HEK293T (cell line): ENCODE measurements at places on chromosomes 4 and X.
A peak's percentile ranks its signal among the peaks of the same experiment; 100 is the strongest.

DNA sequence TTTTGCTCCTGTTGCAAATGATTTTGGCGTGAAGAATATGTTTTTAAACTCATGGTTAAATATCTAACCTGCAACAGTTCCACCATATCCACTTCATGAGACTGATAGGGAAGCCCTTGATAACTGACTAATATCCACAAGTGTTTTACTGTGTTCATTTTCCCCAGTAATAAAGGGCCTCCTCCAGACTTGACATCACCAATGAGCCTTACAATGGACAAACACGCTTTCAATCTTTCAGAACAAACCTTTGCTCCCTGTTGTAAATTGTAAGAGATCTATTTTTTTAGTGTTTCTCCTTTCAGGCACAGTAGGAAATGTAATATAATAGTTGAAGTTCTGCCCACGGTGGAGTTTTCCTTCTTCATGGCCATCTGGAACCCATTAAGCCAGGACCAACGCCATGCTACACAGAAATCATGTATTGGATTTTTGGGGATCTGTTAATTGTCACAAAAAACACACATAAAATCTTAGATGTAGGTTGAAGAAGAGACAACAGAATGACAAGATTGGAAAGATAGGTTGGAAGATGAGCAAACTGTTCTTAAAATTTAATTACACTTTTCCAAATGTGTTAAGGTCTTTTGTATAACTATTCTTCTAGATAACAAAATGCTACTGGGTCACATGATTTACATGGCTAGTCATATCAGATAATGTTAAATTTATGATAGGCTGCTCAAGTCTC, 1030.1 kb downstream of the FSTL5 start:
- no peak for DNase-seq

DNA sequence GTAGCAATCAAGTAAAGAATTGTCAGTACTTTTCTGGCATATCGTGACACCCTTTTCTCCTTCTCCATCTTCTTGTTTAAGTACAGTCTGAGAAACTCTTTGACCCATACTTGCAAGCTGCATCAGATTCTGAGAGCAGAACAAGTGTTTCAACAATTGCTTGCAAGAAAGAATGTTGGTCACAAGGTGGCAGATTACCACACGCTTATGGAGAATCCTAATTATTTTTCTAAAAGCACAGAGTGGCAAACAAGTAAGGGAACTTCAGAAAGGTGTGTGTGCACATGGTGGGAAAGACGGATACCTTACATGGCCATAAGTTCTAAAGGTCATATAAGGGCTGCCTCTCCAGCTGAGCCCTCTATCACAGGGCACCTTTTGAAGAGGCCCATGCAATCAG, 136.4 kb upstream of the FGF13 start:
- DNase-seq: no peak

DNA sequence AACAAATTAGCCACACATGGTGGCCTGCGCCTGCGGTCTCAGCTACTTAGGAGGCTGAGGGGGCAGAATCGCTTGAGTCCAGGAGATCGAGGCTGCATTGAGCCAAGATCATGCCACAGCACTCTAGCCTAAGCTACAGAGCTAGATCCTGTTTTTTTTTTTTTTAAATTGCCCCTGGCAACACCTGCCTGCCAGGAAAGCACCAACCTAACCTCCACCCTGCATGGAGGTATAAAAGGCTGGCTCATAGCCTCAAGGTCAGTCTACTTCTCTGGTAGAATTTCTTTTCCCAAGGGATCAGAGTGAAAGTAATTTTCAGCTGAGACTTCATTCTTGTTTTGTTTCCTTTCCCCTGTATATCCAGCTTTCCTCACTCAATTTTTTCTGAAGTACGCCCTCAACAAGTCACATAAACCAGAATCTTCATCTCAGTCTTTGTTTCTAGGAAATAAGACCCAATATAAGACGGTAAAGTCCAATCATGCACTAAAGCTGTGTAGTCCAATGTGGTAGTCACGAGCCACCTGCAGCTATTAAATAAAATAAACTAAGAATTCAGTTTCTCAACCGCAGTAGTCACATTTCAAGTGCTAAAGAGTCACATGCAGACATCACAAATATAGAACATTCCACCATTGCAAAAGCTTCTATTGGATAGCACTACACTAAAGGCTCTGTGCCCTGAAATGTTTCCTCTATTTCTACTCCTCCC, 113.3 kb downstream of the HPGD start:
- DNase-seq: no peak

- DNase-seq: no peak
Measured at GRCh38 chr4:105399532-105400161, 74.2 kb downstream of the PPA2 start.

DNA sequence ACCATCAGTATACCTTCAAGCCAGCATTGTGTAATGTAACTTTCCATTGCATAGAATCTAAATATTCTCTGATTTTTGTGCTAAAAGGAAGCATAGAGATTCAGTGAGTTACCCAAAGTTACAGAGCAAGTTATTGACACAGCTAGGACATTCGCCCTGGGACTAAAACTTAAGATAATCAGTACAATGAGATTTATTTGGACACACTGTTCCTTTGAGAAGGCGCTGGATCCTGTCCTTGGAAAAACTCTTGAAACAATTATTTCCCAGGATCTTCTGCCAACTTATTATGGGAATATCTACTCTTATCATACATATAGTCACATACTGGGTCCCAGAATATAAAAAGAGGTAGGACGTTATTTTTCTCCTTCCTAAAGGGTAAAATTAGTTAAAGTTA, 392.0 kb downstream of the UBE2NL start:
- DNase-seq: no peak

GRCh38 chr4:150328496-150328895, 250.3 kb downstream of the DCLK2 start:
- DNase-seq: no peak

DNA sequence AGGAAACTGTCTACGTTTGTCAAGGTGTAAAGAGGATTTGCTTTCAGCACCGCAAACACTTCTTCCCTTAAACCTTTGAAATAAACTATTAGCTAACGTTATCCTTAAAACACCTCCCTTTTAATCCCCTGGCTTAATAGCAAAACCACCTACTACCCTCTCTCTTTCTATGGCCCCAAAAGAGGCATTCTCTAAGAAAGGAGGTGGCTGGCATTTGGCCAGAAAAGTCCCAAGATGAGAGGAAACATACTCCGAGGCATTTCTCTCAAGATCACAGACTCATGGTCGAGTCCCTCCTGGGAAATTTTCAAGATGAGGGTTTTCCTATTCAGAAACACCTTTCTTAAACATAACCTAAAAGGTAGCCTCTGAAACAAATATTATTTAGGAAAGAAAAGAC, 60.6 kb upstream of the VCX3B start:
- no peak for DNase-seq

DNA sequence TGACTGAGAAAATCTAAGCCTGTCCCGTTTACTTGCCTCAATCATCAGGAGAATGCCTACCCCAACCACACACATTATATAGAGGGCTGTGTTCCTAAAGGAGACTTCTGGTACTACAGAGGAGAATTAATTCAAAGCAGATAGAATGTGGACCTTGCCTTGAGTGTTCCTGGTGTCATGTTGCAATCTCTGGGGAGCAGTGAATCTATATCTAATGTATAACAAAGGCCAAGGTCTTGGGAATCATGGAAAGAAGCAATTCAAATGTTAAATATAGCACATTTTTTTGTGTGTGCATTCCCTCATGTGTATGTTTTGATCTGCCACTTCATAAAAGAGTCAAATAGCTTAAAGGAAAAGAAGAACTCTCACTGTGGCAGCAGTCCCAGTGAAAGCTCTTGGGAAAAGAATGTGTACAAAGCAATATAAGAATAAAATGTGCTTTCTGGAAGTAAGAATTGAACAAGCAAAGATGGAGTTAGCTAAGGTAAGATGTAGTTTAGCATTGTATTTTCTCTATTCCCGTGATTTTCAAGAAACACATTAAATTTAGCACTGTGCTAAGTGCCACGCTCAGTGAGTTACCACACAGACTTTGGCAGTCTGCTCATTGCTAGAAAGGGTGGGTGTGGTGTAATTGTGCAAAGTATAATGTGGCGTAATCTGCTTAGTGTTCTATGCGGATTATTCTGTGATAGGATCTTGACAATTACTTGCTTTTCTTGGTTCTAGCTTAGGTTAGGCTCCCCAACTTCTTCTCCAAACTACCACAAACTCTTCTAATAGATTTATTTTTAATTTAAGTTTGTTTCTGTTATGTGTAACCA, 13.7 kb downstream of the ADH6 start:
- DNase-seq: peak; percentile 66

GRCh38 chr4:182137343-182137742, 105.9 kb upstream of the TENM3 start:
- peak; percentile 25 for DNase-seq

GRCh38 chr4:103719105-103719829, 518 bp downstream of the TACR3 start:
- DNase-seq: no peak

- DNase-seq: no peak
Measured at GRCh38 chr4:84151574-84151973, 347.5 kb downstream of the NKX6-1 start.

DNA sequence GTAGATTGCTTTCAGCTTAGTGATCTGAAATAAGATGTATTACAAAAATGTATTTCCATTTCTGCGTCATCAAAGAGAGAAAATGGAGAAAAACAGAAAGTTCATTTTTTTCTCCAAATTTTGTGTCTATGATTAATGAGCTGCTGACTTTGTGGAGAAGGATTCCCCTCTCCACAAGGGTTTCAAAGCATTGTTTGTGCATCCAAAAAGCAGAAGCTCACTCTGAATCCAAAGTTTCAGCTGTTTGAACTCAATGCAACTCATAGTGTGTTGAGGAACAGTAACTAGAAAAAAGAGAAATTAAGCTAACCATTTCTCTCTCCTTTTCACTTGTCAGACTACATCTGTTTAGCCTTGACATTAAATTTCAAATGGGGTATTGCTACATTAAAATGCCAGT, 62.9 kb upstream of the SLC7A11 start:
- no peak for DNase-seq

DNA sequence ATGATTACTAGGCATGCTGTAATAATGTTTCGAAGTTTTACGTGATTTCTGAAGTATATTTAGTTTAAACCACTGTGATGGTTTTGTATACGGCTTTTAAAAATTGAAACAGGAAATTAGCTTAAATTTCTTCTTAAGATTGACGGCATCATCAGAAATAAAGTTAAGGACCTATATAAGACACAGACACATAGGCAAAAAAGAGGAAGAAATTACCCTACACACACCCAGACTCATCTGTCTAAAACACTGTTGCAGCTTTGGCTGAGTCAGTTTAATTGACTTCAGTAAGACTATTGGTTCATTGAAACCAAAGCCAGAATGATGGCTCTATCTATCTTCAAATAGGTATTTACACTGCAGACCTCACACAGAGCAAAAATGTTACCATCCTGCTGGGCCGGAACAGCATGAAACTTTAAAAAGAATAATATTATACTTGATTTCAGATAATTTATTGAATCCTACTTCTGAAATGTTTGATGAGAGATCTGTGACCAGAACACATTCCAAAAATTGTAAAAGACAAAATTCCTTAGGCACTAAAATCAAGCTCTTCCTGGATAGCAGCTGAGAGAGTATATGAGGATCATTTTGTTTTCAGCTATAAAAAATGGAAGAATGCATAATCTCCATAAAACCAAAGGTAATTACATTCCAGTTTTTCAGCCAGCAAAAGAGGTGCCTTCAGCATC, 4.5 kb downstream of the HHIP start:
- no peak for DNase-seq

DNA sequence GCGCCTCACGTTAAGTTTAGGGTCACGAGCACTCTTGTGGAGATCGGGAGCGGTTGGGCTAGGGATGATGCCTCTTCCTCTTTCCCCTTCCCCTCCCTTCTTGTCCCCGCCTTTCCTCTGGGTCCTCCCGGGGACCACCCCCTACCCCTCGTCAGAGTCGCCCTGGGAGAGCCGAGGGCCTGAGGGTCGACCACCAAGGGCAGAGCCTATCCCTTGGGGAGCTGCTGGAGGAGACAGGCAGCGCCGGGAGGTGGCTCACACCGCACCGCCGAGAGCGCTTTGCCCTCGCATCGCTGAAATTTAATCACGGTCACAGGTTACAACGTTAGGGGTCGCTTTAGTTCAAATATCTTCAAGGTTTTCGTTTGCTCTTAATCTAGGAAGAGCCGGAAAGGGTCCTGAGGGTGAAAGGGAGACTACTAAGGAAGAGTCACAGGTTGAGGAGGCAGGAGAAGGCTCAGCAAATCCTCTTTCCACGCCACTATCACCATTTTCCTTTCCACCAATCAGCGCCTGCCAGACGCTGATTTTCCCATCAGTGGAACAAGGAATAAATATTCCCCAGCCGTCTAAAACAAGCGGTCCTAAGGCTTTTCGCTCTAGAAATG, 528 bp upstream of the SNCA start:
- DNase-seq: peak; percentile 56

GRCh38 chrX:68461093-68461492, 27.8 kb upstream of the OPHN1 start:
- no peak for DNase-seq

- DNase-seq: no peak
Measured at GRCh38 chrX:2230457-2230856, 270.3 kb downstream of the DHRSX start.

GRCh38 chrX:150202641-150203247, 160.4 kb upstream of the MAMLD1 start:
- DNase-seq: no peak

DNA sequence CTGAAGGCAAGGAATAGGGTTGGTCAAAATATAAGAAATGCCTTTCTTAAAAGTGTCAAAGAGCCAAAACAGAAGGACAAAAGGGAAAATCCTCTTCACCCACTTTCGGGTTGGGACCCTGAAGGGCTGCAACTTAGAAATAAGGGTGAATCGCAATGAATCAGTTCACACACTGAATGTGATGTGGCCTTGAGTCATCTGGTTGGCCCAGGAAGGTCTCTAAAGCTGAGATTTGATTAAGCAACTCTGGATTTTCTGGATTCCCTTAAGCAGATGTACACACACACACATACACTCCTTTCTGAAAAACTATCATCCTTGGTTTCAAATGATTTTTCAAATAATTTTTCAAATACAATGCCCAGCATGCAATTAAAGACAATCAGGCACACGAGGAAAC, 13.1 kb downstream of the TAB3 start:
- no peak for DNase-seq

DNA sequence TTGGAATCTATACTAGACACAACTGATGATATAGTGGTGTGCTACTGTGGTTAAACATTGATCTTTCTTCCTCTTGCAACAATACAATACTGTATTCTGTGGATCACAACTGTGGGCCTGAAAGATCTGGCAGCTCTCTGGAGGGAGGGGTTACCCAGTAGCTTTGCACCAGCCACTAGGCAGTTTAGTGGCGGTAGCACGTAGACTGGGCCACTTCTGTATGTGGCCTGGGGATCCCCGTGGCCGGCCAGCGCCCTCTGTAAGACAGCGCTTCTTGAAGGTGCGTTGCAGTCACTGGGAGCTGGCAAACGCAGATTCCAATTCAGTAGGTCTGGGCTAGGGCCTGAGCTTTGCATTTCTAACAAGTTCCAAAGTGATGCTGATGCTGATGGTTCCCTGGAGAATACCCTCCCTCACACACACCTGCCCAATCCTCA, 168.6 kb downstream of the MGST2 start:
- DNase-seq: no peak

- no peak for DNase-seq
Measured at GRCh38 chrX:66046612-66047235, 6.8 kb upstream of the VSIG4 start.
